Hepatocyte (in vitro differentiated cells): ENCODE measurements at places on chromosomes 2 and 18. TPM values are rescaled to one million over a fixed set of nuclear protein-coding genes. Genes with fewer than 3 reads are reported as not detected.

GRCh38 chr2:73952499-73953446 is 26.1 kb downstream of the DGUOK start:
- H3K27me3 ChIP-seq: no peaks in the 10 kb centered on the region
- H3K27ac ChIP-seq: no peak overlapping the region
- no peaks in the 10 kb centered on the region for H3K4me1 ChIP-seq
- DNase-seq: no peak
- no peak overlapping the region for H3K4me3 ChIP-seq
- peaks cover under 1% of the 10 kb centered on the region for H3K36me3 ChIP-seq

DNA sequence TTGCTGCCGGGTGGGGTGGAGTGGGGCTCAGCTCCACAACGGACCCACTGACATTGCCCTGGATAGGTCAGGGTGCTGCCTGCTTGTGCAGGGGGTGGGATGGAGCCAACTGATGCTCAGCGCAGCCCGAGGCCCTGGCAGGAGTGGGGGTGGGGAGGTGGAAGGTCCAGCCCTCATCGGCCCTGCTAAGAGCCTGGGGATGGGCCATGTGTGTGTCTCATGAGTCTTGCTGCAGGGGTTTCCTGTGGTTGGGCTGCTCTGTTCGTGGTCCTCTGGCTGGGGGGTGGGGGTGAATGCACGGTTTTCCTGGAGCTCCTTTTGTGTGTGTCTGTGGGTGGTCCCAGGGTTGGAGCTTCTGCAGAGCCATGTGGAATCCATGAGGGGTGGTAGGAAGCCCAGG is 39.4 kb upstream of the GALR1 start:
- H3K4me3 ChIP-seq: no peak overlapping the region
- no peak overlapping the region for H3K27ac ChIP-seq
- no peak for DNase-seq
- peaks cover 2% of the 10 kb centered on the region for H3K27me3 ChIP-seq
- H3K4me1 ChIP-seq: no peaks in the 10 kb centered on the region

DNA sequence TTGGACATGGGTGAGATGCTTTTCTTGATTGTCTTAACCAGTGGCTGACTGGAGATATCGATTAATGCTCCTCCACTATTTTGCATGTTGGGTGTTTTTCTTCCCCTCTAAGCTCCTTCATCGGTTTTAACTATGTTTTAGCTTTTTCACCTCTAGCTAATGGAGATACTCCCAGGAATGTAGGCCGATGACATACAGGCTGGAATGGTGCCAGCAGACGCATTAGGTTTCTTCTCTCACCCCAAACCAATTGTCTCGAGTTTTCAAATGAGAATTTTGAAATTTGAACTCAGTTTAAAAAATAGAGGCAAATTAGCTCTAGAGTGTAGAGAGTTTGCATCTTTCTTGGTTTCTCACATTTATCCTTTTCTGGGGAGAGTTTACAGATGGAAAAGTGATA is 247.6 kb downstream of the RPRM start:
- H3K27ac ChIP-seq: no peak overlapping the region
- DNase-seq: no peak
- no peak overlapping the region for H3K4me3 ChIP-seq
- no peaks in the 10 kb centered on the region for H3K27me3 ChIP-seq
- H3K4me1 ChIP-seq: no peaks in the 10 kb centered on the region

GRCh38 chr18:3603421-3604234 is 153.7 kb downstream of the TGIF1 start:
- H3K27me3 ChIP-seq: no peaks in the 10 kb centered on the region
- H3K4me3 ChIP-seq: no peak overlapping the region
- no peaks in the 10 kb centered on the region for H3K36me3 ChIP-seq
- peaks cover 28% of the 10 kb centered on the region for H3K4me1 ChIP-seq
- peak; percentile 83 for DNase-seq

DNA sequence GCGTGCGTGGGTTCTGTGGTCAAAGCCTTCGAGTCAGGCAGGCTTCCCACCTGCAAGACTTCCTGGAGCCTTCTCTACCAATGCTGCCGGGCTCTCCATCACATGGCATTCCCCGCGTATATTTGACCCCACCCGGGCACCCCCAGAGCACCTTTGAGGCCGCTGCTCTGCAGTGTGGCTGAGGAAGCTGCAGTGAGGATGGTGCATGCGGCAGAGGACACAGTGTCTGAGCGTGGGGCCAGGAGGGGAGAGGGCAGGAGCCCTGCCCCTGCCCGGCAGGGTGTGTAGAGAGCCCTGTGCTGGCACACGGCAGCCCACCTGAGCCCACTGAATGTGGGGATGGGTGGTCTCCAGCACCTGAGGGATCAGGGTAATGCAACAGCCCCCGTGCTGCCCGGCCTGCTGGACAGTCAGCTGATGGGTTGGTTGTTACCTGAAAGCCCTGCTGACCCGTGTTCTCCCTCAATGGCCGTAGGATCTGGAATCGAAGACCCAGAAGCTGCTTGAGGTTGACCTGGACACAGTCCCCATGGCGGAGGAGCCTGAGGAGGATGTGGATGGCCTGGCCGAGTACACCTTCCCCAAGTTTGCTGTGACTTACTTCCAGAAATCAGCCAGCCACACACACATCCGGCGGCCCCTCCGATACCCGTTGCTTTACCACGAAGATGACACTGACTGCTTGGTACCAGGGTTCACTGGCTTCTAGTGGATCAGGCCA is 36.8 kb upstream of the GPR17 start:
- no peaks in the 10 kb centered on the region for H3K36me3 ChIP-seq
- peak; percentile 1 for DNase-seq
- no peak overlapping the region for H3K27ac ChIP-seq
- H3K4me1 ChIP-seq: no peaks in the 10 kb centered on the region
- H3K4me3 ChIP-seq: no peak overlapping the region

The SNTG2 gene
- total RNA-seq: not detected in 2 replicates

- H3K4me1 ChIP-seq: peaks cover 9% of the 10 kb centered on the region
- DNase-seq: no peak
- H3K36me3 ChIP-seq: no peaks in the 10 kb centered on the region
- peaks cover 83% of the 10 kb centered on the region for H3K27me3 ChIP-seq
- H3K4me3 ChIP-seq: peak overlapping the region; percentile 12
- peak overlapping the region; percentile 90 for H3K27ac ChIP-seq
These were observed 5.3 kb downstream of the ZEB2 start for GRCh38 chr2:144514616-144515091.

The LIMS4 gene
- 0.90 and 3.0 TPM in 2 replicates for total RNA-seq

DNA sequence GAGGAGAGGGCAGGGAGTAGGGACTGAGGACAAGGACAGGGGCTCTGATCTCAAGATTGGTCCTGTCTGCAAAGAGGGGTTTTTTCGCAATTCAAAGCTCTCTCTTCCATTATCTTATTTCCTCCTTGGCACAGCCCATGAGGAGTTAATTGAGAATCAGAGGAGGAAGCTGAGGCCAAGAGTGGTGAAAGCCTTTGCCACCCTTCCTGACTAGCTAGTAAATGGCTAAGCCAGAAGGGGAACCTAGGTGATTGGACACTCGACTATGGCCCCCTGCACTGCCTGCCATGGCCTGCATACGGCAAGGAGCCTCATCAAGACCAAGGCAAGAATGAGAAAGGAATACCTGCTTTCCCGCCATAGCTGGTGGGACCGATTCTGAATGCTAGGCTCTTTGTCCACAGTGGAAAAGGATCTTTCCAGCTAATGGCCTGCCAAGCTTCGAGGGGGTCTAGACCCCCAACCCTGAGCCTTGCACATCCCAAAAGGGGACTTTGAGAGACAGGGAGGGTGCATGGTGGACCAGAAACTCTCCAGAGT is 237.9 kb downstream of the HAUS1 start:
- no peak overlapping the region for H3K27ac ChIP-seq
- DNase-seq: no peak
- H3K27me3 ChIP-seq: peaks cover 8% of the 10 kb centered on the region

The NEU2 gene
- total RNA-seq: not detected in 2 replicates

DNA sequence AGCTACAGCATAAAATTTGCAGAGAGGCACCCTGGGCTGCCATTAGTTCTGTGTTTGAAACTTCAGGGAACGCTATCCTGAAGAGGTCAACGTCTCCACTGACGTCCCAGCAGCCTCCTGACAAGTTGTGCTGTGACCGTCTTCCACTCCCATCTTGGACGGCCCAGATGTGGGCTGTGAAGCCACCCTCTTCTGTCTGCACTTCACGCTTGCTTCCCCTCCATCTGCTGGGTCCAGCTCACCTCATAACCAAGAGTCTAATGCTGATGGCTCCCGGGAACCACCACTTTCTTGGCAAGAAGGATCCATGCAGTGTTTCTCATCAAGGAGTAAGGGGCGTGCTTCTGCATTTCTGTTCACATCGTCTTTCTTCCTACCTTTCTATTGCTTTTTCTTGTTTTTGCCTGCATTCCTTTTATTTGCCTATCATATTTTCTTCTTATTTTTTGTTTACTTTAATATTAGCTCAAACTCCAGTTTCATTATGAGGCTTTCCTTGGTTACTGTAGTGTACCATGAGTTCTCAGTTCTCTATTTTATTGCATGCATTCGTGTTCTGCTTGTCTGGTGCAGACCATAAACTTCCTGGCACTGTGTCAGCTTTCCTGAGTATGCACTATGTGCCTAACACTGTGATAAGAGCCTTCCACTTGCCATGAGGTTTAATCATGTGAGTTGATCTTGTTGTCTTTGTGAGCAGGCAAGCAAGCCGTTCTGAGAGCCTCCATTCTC is 631.8 kb upstream of the RAB6C start:
- no peaks in the 10 kb centered on the region for H3K4me1 ChIP-seq
- H3K36me3 ChIP-seq: no peaks in the 10 kb centered on the region
- no peak overlapping the region for H3K4me3 ChIP-seq
- H3K27ac ChIP-seq: no peak overlapping the region
- no peak for DNase-seq
- H3K27me3 ChIP-seq: peaks cover 4% of the 10 kb centered on the region

The ASXL3 gene
- 6.9 and 8.7 TPM in 2 replicates for total RNA-seq

The L3MBTL4 gene
- 7.6 and 14.1 TPM in 2 replicates for total RNA-seq

DNA sequence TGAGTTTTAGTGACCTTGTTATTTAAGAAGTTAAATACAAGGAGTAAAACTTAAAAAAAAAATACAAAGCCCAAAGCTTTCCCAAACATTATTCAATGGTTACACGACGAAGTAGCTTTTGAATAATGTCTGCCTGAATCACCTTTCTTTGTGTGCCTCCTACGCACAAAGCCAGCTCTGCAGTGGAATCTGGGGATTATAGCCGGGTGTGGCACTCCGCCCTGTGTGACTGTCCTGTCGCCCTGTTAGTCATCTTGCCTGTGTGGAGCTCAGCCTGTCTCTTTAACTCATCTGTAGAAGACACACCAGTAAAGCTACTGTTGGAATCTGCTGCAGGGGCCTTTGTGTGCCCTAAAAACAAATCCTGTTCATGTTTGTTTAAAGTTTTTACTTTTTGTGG is 79.4 kb upstream of the TCF7L1 start:
- no peaks in the 10 kb centered on the region for H3K27me3 ChIP-seq
- peak overlapping the region; percentile 84 for H3K27ac ChIP-seq
- no peak overlapping the region for H3K4me3 ChIP-seq
- peak; percentile 75 for DNase-seq

- H3K4me1 ChIP-seq: no peaks in the 10 kb centered on the region
- H3K36me3 ChIP-seq: no peaks in the 10 kb centered on the region
These were observed 177.0 kb upstream of the CCDC68 start for GRCh38 chr18:55136258-55136657.

DNA sequence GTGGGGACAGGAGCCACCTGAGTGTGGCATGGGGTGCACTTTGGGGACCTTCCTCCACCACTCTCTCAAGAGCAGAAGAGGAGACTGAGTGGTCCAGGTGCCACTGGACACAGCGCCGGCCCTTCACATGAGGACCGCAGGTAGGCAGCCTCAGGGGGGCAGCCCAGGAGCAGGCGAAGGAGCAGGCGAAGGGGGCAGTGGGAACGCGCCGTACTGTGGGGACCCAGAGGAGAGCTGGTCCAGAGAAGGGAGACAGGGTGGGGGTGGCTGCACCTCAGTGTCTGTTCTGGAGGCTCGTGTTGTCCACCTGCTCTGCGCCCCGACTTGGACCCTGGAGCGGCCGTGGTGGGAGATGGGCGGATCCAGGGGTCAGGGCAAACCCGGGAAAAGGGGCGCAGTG is 55.0 kb downstream of the AQP12A start:
- H3K36me3 ChIP-seq: no peaks in the 10 kb centered on the region
- H3K27ac ChIP-seq: no peak overlapping the region
- H3K4me1 ChIP-seq: no peaks in the 10 kb centered on the region
- no peak for DNase-seq
- H3K27me3 ChIP-seq: no peaks in the 10 kb centered on the region

- no peak for DNase-seq
- no peak overlapping the region for H3K4me3 ChIP-seq
- H3K4me1 ChIP-seq: peaks cover 26% of the 10 kb centered on the region
- H3K36me3 ChIP-seq: no peaks in the 10 kb centered on the region
- no peak overlapping the region for H3K27ac ChIP-seq
- H3K27me3 ChIP-seq: no peaks in the 10 kb centered on the region
These were observed 94.1 kb downstream of the BIN1 start for GRCh38 chr2:127012868-127013267.

The RASGRP3 gene
- total RNA-seq: 5.9 and 8.6 TPM in 2 replicates

DNA sequence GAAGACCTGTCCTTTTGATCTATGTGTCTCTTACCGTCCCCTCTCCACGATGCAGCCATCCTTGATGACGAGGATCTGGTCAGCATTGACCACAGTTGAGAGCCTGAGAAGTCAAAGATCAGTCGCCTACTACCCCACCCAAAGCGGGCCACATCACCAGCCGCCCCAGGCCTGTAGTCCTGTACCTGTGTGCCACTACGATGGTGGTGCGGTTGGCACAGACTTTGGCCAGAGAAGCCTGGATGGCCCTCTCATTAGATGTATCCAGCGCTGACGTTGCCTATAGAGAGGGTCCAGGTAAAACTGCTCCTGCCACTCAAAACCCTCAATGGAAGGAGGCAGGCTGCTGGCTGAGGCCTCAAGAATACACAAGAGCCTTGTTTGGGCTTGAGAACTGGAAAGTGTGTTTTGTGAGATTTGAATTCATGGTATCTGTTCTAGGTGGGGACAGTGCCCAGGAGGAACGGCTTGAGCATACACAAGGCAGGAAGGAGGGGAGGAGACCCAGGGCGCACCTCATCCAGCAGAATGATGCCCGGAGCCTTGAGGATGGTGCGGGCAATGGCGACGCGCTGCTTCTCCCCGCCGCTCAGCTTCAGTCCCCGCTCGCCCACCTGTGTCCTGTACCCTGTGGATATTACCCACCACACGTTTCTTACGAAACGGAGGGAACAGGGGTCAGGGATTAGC is 3.8 kb downstream of the ZFAND2B start:
- H3K4me1 ChIP-seq: peaks cover 20% of the 10 kb centered on the region
- no peak overlapping the region for H3K4me3 ChIP-seq
- no peaks in the 10 kb centered on the region for H3K36me3 ChIP-seq
- H3K27ac ChIP-seq: no peak overlapping the region

- no peaks in the 10 kb centered on the region for H3K36me3 ChIP-seq
- no peaks in the 10 kb centered on the region for H3K4me1 ChIP-seq
- no peak overlapping the region for H3K27ac ChIP-seq
- peak; percentile 18 for DNase-seq
- H3K27me3 ChIP-seq: no peaks in the 10 kb centered on the region
- no peak overlapping the region for H3K4me3 ChIP-seq
These were observed 157.4 kb downstream of the DTNA start for GRCh38 chr18:34867520-34867919.

The MYO5B gene
- total RNA-seq: 41.9 and 43.3 TPM in 2 replicates

The ANKRD62 gene
- not detected in 2 replicates for total RNA-seq

The ALLC gene
- not detected in 2 replicates for total RNA-seq

The RABL2A gene
- 7.3 and 9.3 TPM in 2 replicates for total RNA-seq

GRCh38 chr18:73975266-73975665 is 172.4 kb downstream of the FBXO15 start:
- no peaks in the 10 kb centered on the region for H3K36me3 ChIP-seq
- no peak for DNase-seq
- no peaks in the 10 kb centered on the region for H3K4me1 ChIP-seq

The SPP2 gene
- total RNA-seq: 75.5 and 78.5 TPM in 2 replicates

- H3K27ac ChIP-seq: no peak overlapping the region
- no peaks in the 10 kb centered on the region for H3K4me1 ChIP-seq
- H3K4me3 ChIP-seq: no peak overlapping the region
These were observed 95.5 kb downstream of the ARL4C start for GRCh38 chr2:234401426-234401825.

The MLPH gene
- 10.0 and 12.3 TPM in 2 replicates for total RNA-seq

GRCh38 chr18:79851950-79852349 is 54.2 kb downstream of the KCNG2 start:
- H3K27me3 ChIP-seq: no peaks in the 10 kb centered on the region
- DNase-seq: no peak
- H3K4me3 ChIP-seq: no peak overlapping the region
